ENCODE measurements at places on chromosomes 6 and 20.
A peak's percentile ranks its signal among the peaks of the same experiment; 100 is the strongest.

- no peaks in the 10 kb centered on the region for H3K36me3 ChIP-seq
- no peaks in the 10 kb centered on the region for H3K4me1 ChIP-seq
- no peak overlapping the region for H3K4me3 ChIP-seq
- DNase-seq = peak; percentile 14
- no peak overlapping the region for H3K27ac ChIP-seq
Observed at GRCh38 chr20:15976047-15976736, 597.1 kb downstream of the KIF16B start.

GRCh38 chr6:78561015-78561414 is 306.3 kb upstream of the IRAK1BP1 start:
- no peak for DNase-seq
- no peaks in the 10 kb centered on the region for H3K4me1 ChIP-seq
- no peaks in the 10 kb centered on the region for H3K36me3 ChIP-seq
- H3K27me3 ChIP-seq = no peaks in the 10 kb centered on the region

DNA sequence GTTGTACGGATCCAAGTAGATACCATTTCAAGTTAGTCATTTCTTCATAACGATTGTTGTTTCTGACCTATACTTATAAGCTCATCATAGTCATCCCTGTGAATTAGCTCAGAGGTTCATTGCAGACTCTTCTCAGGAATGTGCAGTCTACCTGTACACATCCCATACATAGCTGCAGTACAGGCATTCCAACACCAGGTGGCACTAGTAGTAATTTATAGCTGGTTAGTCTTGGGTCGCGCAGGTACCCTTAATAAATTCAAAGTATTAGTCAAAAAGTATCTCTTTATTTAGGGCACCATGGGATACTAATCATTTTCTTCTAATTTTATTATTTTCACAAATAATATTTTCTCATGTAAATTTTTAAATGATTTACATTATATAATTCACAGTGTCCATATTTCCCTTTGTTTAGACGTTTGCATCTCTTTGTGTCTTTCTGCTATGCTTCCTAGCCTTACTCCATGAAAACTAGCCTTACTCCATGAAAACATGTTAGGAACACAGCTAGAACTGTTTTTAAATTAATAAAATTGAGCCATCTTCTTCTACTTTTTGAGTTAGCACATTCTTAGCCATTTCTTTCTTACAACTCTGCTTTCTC is 128.6 kb upstream of the FAM83B start:
- H3K4me3 ChIP-seq = no peak overlapping the region
- peak; percentile 70 for DNase-seq

- no peaks in the 10 kb centered on the region for H3K27me3 ChIP-seq
- DNase-seq = no peak
- H3K4me1 ChIP-seq = peaks cover 6% of the 10 kb centered on the region
- H3K27ac ChIP-seq = no peak overlapping the region
- no peak overlapping the region for H3K4me3 ChIP-seq
- no peaks in the 10 kb centered on the region for H3K36me3 ChIP-seq
Observed at GRCh38 chr6:44166591-44167184, 8.1 kb downstream of the CAPN11 start.

GRCh38 chr6:51996296-51996947 is 91.0 kb downstream of the PKHD1 start:
- no peaks in the 10 kb centered on the region for H3K27me3 ChIP-seq
- DNase-seq = no peak
- no peak overlapping the region for H3K27ac ChIP-seq

DNA sequence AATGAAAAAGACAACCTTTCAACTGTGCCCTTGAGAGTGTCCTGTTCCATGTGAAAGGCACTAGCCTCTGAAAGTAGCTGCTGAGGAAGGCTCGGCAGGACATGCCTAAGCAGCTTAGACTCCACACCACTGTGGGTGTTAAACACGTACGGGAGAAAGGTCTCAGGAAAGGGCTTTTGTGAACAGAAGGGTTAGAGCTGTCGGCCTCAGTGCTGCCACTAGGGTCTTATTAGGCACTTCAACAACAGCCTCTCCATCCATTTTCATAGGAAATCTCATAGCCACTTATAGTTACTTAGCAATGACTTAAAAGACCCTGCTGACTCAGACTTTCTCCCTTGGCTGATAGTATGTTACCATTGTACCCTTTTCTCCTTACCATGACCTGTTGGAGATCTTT is 662.8 kb downstream of the TBC1D32 start:
- no peaks in the 10 kb centered on the region for H3K36me3 ChIP-seq
- no peaks in the 10 kb centered on the region for H3K4me1 ChIP-seq
- no peak overlapping the region for H3K27ac ChIP-seq
- no peak overlapping the region for H3K4me3 ChIP-seq
- H3K27me3 ChIP-seq = no peaks in the 10 kb centered on the region
- no peak for DNase-seq

DNA sequence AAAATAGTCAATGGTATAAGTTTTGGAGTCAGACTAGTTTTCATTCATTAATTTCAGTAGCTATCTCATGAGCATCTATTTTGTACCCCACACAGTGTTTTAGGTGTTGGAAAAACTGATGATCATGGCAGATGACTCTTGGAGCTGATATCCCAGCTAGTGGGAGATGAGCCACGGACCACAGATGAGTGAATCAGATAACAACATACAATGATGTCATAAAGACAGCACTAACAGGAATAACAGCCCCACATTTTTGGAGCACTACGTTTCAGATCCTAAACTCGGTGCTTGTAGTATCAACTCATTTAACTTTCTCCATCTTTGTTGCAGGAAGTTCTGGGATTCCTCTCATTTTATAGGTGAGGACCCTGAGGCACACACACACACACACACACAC is 67.8 kb upstream of the EDN3 start:
- H3K36me3 ChIP-seq = no peaks in the 10 kb centered on the region
- H3K4me3 ChIP-seq = no peak overlapping the region
- no peaks in the 10 kb centered on the region for H3K27me3 ChIP-seq
- DNase-seq = no peak

- H3K27me3 ChIP-seq = no peaks in the 10 kb centered on the region
- H3K4me1 ChIP-seq = peaks cover 8% of the 10 kb centered on the region
- H3K36me3 ChIP-seq = no peaks in the 10 kb centered on the region
- no peak overlapping the region for H3K27ac ChIP-seq
- H3K4me3 ChIP-seq = no peak overlapping the region
Observed at GRCh38 chr6:141173529-141173928, 959.2 kb upstream of the GJE1 start.

GRCh38 chr20:45948261-45948733 is 13.8 kb downstream of the PCIF1 start:
- peak overlapping the region; percentile 1 for H3K27ac ChIP-seq
- H3K4me3 ChIP-seq = no peak overlapping the region
- DNase-seq = no peak

DNA sequence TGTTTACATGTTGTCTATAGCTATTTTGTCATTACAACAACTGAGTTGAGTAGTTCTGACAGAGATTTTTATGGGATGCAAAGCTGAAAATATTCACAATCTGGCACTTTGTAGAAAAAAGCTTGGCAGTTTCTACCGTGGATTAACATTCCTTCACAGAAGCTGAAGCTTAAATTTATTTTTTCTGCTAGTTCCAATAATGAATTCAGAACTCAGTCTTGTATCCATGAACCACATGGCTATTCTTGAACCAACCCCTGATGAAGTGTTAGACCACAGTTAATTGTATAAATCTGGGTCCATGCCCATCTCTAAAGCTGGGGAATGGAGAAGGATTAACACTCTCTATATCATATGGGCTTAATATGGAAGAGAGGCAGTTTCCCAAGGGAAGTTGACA is 743.8 kb upstream of the FLRT3 start:
- H3K27me3 ChIP-seq = no peaks in the 10 kb centered on the region
- DNase-seq = no peak
- H3K36me3 ChIP-seq = no peaks in the 10 kb centered on the region
- H3K4me3 ChIP-seq = no peak overlapping the region
- H3K27ac ChIP-seq = no peak overlapping the region

DNA sequence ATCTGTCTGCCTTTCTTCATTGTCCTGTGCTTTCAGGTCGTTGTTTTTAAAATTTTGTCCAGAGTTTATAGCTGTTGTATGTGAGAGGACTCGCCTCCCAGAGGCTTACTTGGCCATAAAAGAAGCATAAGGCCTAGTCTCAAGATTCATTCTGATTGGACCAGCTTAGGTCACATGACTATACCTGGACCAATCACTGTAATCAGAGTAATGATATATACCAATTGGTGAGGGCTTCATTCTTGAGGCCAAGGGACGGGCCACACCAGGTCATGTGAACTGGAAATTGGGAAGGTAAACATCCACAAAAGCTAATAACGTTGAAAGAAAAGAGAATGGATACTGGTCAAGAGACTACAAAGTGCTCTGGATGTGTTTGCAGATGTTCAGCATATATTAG is 141.4 kb upstream of the SULF2 start:
- H3K27ac ChIP-seq = no peak overlapping the region
- H3K27me3 ChIP-seq = no peaks in the 10 kb centered on the region
- H3K4me3 ChIP-seq = no peak overlapping the region

- no peak for DNase-seq
- no peak overlapping the region for H3K27ac ChIP-seq
- H3K27me3 ChIP-seq = peaks cover 11% of the 10 kb centered on the region
Observed at GRCh38 chr20:60131375-60131774, 173.2 kb downstream of the CDH26 start.
